ENCODE measurements at places on chromosomes 7 and 10.

DNA sequence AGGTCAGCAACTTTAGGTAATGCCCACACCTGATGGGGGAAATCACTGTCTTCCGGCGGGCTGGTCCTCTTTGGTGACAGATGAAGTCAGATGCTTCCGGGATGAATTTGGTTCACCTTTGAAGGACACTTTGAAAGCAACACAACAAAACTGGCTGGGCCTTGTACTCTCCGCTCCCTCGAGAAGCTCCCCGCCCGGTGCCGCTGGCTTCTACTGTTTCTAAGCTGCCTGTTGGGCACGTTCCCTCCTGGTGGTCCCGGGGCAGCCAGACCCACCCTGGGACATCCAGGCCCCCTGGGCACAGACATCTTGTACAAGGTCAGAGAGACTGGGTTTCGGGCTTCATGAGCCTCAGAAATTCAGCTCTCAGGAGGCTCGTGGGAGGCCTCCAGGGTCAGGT lies 452.3 kb downstream of the DNAJB6 start:
- DNase-seq = no peak

DNA sequence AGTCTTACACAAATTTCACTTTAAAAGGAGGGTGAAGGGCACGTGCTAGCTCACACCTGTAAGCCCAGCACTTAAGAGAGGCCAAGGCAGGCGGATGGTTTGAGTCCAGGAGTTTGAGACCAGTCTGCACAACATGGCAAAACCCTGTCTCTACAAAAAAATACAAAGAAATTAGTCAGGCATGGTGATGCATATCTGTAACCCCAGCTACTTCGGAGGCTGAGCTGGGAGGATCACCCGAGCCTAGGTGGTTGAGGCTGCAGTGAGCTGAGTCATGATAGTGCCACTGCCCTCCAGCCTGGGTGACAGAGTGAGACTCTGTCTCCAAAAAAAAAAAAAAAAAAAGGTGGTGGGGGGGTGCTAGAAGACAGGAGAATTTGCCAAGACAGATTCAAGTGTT lies 237.3 kb upstream of the KLF14 start:
- DNase-seq = no peak

GRCh38 chr10:29532256-29532878 lies 102.4 kb downstream of the SVIL start:
- no peak for DNase-seq

- DNase-seq = no peak
Measured at GRCh38 chr10:125450218-125450617, 232.7 kb downstream of the TEX36 start.

GRCh38 chr7:79504607-79505389 lies 51.3 kb upstream of the MAGI2 start:
- DNase-seq = no peak

- DNase-seq = no peak
Measured at GRCh38 chr7:106590209-106590816, 70.6 kb downstream of the CCDC71L start.

GRCh38 chr10:127989481-127990012 lies 82.6 kb downstream of the PTPRE start:
- DNase-seq = no peak

GRCh38 chr10:114665406-114665805 lies 7.3 kb upstream of the ABLIM1 start:
- DNase-seq = no peak
